ENCODE measurements at places on chromosomes 2 and 18.
A peak's percentile ranks its signal among the peaks of the same experiment; 100 is the strongest.

DNA sequence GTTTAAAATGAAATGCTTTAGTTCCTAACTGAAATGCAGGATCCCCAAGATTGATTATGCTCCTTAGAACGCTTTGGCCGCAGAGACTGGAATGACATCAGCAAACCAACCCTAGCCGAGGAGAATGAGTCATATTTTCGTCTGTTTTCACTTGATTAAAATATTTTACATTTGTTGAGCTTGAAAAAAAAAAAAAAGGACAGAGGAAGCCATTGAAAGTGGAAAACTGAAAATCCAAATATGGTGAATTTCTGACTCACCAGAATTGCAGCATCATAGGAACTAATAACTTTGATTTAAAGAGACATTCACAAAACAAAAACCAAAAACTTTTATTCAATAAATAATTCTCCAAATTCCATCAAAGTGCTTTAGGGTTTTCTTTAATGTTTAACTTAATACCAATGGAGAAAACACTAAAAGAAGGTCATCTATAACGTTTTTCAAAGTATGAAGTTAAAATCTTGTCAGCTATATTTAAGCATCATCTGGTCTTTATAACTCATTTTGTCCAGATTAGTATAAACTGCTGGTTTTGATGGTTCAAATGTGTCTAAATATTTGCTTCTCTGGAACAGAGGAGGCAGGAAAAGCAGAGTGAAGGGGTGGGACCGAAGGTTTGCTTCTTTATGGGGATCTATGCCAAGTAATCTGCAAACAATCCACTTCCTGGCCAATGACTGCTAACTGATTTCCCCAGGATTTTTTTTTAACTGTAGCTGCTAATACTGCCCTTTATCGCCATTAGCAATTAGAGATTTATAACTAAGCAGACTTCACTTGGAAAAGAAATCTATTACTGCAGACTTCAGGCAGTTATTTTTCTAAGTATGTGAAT, 30.9 kb upstream of the COL5A2 start:
- peak; percentile 92 for DNase-seq

- no peak for DNase-seq
Observed at GRCh38 chr2:235088496-235088921, 136.7 kb downstream of the SH3BP4 start.

- DNase-seq = no peak
Observed at GRCh38 chr18:48021273-48021914, 90.9 kb upstream of the SMAD2 start.

DNA sequence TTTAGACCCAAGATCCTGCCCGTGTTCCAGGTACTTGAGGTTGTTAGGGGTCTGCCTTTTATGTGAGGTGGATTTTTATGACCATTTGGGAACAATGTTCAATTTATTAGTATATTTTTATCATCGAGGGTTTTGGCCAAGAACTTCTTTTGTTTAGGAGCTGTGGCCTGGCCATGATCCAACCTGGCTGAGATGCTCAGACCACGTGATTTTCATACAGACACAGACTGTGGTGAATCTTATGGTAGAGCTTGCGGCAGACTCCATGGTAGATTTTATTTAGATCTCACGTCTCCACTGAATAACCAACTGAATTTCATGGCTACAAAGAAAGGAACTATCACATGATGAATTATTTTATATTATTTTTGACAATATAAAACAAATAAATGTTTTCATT, 405.5 kb upstream of the VWC2L start:
- no peak for DNase-seq

GRCh38 chr2:137813176-137813575, 151.1 kb upstream of the HNMT start:
- DNase-seq = no peak

DNA sequence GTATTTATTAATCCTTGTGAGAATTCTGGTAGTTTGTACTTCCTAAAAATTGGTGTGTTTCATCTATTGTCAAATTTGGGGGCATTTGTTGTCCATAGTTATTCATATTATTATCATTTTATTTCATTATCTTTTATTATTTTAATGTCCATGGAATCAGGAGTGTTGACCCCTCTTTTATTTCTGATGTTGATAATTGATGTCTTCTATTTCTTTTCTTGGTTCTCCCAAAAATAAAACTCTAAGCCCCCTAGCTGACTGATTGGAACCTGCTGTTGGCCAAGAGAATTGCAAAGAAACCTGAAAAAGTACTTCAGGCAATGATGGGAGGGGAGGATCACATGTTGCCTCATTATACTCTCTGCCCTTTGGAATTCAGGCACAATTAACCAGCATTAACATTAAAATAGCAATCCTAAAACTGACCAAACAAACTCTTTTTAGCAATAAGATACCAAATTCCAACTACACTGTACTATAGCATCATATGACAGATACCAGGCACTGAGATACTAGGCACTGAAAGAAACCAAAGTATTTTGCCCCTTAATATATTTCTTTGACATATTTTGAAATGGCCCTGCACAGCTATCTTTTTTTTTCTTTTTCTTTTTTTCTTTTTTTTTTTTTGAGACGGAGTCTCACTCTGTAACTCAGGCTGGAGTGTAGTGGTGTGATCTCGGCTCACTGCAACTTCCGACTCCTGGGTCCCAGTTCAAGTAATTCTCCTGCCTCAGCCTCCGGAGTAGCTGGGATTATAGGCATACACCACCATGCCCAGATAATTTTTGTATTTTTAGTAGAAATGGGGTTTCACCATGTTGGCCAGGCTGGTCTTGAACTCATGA, 1097.2 kb upstream of the CNTNAP5 start:
- no peak for DNase-seq

DNA sequence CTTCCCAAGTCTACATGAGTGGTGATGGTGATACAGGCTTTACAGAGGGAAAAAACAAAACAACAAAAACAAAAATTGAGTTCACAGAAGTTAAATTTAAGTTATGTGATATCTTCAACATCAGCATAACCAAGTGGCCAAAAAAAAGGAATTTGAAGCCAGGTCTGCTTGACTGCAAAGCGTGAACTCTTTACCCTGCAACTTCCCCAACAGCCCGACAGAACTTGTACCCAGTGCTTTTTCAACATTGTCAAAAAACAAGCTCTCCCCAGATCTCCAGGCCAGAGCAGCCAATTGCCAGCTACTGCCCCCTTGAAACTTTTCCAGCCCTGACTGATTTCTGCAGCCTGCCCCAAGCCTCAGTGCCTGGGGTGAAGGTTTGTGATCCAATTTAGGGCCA, 76.7 kb downstream of the RNF144A start:
- DNase-seq = no peak

DNA sequence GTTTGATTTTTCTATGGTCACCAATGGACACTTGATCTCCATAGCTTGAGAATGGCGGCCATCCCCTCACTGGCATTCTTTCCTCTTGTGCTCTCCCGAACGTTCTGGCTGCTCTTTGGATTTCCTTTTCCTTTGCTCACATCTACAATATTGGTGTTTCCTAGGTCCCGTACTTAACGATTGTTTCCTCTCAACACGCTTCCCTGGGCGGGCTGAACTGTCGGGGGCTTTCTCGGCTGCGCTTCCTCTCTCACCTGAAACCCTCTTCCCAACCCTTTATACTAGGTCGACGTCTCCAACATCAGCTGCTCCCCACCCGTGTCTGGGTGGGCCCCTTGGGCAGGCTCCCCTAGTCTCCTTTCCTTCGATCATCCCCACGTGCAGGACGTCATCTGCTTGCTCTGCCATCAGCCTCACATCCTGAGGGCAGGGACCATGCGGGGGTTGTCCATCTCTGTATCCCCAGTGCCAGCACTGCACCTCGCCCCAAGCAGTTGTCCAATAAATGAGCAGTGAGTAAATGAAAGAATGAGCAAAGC, 634 bp upstream of the DIS3L2 start:
- no peak for DNase-seq

- no peak for DNase-seq
Observed at GRCh38 chr18:31156821-31157763, 5.6 kb downstream of the DSC1 start.

DNA sequence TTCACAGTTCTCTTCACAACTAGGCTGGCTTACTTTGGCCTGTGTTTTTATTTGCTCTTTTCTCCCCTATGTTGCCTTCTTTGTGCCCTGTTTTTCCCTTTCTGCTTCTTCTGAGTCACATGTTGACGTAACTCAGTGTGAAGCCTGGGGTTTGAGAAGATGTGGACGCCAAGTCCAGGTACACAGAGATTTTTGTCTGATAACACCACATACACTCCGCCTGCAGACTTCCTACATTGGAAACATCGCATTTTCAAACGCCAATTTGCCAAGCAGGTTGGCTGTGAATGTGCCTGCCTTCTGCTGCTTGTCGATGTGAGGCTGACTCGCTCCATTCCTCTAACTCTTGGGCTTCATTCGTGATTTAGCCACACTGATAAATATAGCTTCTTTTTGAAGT, 62.6 kb upstream of the FN1 start:
- no peak for DNase-seq
